Activated naive CD4-positive, alpha-beta T cell treated with anti-CD3 and anti-CD28 coated beads for 36 hours (primary cell): ENCODE measurements at places on chromosomes 12 and 14.

DNA sequence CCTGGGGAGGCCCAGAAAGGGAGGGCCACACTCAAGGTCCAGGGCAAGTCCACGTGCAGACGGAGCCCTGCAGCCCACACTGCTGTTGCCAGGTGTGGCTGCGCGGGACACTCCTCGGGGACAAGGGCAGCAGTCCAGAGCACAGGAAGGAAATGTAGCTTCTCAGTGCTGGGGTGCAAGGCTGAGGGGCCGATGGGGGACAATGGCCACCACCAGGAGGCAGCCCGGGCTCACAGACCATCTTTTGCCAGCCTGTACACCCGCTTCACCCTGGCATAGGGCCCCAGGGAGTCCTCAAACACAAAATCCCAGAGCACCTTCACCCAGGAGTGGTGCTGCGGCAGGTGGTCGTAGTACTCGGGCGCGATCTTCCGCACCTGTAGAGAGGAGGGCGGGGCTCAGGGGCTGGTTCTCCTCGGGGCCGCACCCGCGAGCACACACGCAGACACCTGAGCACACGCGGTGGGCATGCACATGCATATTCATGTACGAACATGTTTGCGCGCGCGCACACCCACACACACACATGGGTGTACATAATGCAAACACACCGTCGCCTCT, 12.8 kb downstream of the DEGS2 start:
- no peak for DNase-seq
- H3K4me1 ChIP-seq = peaks cover 16% of the 10 kb centered on the region
- H3K4me3 ChIP-seq = no peak overlapping the region
- H3K27me3 ChIP-seq = no peaks in the 10 kb centered on the region
- H3K27ac ChIP-seq = peak overlapping the region; percentile 59

GRCh38 chr14:61644175-61644574, 51.1 kb upstream of the HIF1A start:
- DNase-seq = no peak
- H3K27me3 ChIP-seq = no peaks in the 10 kb centered on the region
- no peak overlapping the region for H3K4me3 ChIP-seq
- no peaks in the 10 kb centered on the region for H3K36me3 ChIP-seq
- H3K4me1 ChIP-seq = peaks cover 37% of the 10 kb centered on the region

DNA sequence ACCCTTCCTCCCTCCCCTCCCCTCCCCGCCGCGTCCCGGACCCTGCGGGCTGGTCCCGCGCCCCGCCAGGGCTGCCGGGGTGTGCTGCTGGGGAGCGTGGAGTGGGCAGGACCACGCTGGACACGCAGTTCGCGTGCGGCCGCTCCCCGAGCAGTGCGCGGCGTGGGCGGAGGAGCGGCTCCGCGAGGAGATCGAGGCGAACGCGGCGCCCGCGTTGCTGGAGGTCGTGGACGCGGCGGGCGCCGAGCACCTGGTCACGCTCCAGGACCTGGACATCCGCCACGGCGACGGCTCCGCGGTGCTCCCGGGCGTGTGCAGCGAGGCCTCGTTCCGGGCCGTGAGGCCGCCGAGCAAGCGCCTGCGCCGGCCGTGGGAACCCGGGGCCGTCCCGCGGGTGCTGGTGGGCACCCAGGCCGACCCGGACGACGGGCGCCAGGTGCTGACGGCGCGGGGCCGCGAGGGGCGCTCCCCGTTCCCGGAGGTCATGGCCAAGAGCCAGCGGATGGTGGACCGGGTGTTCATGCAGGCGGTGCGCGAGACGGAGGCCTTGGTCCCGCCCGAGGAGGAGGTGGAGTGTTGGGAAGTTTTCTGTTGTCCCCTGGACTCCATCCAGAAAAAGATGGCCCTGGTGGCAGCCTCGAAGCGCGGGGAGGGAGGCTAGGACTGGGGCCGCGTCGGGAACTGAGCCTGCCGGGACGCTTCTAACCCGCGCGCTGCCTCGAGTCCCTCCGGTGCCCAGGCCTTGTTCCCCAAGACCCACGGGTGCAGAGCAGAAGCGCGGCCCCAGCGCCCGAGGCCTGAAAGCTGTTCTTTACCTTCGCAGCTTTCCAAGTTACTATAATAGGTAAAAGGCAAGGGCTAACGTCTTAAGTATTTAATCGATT, 54.7 kb upstream of the EIF5 start:
- H3K27me3 ChIP-seq = peaks cover 65% of the 10 kb centered on the region
- DNase-seq = no peak
- no peaks in the 10 kb centered on the region for H3K36me3 ChIP-seq
- H3K27ac ChIP-seq = no peak overlapping the region
- H3K4me3 ChIP-seq = peak overlapping the region; percentile 53

DNA sequence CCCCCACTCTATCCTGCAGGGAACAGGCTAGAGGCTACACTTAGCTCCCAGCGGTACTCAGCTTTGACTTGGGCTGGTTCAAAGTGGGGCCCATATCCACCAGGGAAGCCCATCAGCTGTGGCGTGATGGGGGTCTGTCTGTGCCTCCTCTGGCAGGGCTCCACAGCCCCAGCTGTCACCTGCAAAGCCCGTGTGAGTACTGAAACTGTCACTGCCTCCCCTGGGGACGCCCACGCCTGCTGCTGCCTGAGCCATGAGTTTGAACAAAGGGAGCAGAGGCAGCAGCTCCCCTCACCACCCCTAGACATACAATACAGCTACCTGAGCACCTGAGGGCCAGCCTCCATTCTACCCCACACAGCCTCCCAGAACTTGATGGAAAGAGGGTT, 5.0 kb downstream of the REM2 start:
- H3K4me1 ChIP-seq = peaks cover 45% of the 10 kb centered on the region
- H3K27ac ChIP-seq = peak overlapping the region; percentile 13
- peaks cover 2% of the 10 kb centered on the region for H3K27me3 ChIP-seq
- no peaks in the 10 kb centered on the region for H3K36me3 ChIP-seq
- peak overlapping the region; percentile 83 for H3K4me3 ChIP-seq

GRCh38 chr12:34244608-34245007, 222.3 kb downstream of the ALG10 start:
- no peaks in the 10 kb centered on the region for H3K27me3 ChIP-seq
- no peaks in the 10 kb centered on the region for H3K36me3 ChIP-seq
- no peak for DNase-seq
- H3K4me1 ChIP-seq = no peaks in the 10 kb centered on the region
- no peak overlapping the region for H3K27ac ChIP-seq
- H3K4me3 ChIP-seq = no peak overlapping the region

- no peaks in the 10 kb centered on the region for H3K27me3 ChIP-seq
- peak overlapping the region; percentile 99 for H3K27ac ChIP-seq
- H3K4me1 ChIP-seq = peaks cover 23% of the 10 kb centered on the region
- peaks cover 23% of the 10 kb centered on the region for H3K36me3 ChIP-seq
Measured at GRCh38 chr12:56118688-56119357, 757 bp downstream of the ZC3H10 start.

GRCh38 chr12:95014554-95014953, 11.1 kb upstream of the NDUFA12 start:
- no peak overlapping the region for H3K27ac ChIP-seq
- H3K27me3 ChIP-seq = no peaks in the 10 kb centered on the region
- H3K4me1 ChIP-seq = peaks cover 4% of the 10 kb centered on the region
- peaks cover 6% of the 10 kb centered on the region for H3K36me3 ChIP-seq

DNA sequence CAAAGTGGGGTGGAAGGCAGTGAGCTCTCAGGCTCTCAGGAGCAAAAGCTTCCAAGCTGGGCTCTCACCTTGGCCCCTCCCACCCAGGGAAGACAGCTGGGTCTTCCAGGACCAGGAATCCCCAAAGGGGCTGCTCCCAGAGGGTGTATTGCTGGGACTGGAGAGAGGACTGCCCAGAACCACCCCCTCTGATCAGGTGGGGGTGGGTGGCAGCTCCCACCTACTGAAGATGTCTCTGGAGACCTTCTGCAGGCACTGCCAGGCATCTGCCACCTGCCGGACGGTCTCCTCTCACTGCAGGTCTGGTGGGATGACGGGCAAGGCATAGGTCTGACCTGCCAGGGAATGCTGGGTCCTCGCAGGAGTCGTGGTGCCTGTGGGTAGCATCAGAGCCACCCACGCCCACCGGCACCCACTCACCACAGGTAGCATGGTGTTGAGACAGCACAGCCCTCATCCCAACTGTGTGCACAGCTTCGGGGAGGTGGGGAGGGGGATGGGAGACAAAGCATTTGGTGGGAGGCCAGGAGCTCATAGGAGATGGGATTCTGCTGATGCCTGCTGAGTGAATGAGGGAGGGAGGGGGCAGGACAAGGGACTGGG, 103.2 kb downstream of the SINHCAF start:
- H3K4me3 ChIP-seq = no peak overlapping the region
- no peak for DNase-seq
- H3K36me3 ChIP-seq = no peaks in the 10 kb centered on the region
- H3K27me3 ChIP-seq = no peaks in the 10 kb centered on the region
- no peaks in the 10 kb centered on the region for H3K4me1 ChIP-seq

DNA sequence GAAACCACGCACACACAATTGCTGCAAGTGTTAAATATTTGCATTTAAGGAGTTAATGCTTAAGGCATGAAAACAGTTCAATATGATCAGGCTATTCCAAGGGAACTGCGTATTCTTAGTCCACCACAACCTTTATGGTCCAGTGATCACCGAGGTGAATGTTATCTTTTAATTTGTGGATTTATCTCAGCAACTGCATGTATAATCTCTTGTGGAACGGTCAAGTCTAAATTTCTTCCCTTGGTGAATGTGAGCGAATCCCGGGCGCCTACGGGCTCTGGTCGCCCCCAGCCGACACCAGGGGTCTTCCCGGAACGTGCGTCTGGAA, 999 bp upstream of the AK7 start:
- peak overlapping the region; percentile 30 for H3K27ac ChIP-seq
- H3K4me3 ChIP-seq = peak overlapping the region; percentile 85
- H3K27me3 ChIP-seq = peaks cover 4% of the 10 kb centered on the region
- DNase-seq = no peak
- peaks cover 3% of the 10 kb centered on the region for H3K4me1 ChIP-seq

DNA sequence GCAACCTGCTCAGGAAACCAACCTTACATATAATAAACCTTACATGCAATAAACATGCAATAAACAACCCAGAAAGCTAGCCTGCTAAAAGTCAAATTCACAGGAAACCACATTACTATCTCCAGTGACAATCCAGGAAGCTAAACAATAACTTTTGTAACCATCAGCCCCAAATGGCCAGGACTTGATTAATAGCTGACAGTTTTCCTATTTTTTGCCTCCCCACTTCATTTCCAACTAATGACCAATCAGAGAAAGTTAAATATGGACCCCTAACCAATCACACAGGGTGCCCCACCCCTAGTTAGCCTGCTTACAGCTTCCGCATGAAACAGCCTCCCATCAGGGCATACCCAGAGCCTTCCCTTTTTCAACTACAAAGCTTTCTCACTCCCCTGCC, 152.2 kb upstream of the LMNTD1 start:
- H3K27me3 ChIP-seq = no peaks in the 10 kb centered on the region
- DNase-seq = no peak
- H3K4me3 ChIP-seq = no peak overlapping the region
- no peaks in the 10 kb centered on the region for H3K4me1 ChIP-seq
- no peak overlapping the region for H3K27ac ChIP-seq

DNA sequence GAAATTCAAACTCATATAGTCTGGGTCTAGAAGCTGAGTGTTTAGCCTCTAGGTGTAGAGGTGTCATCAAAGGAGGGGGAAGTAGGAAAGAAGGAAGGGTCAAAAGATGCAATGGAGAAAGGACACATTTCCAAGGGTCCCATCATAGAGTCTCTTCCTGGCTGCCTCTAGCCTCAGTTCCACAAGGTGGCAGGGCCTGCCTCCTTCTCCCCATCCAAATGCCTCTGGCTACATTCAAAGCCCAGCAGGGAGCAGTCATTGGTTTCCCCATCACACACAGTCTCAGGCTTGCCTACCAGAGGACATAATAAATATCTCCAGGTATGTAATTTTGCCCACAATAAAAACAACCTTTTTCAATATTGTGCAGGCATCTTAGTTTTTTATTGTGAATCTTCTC, 2.1 kb upstream of the CCT2 start:
- H3K27me3 ChIP-seq = no peaks in the 10 kb centered on the region
- no peak overlapping the region for H3K4me3 ChIP-seq
- DNase-seq = no peak
- no peak overlapping the region for H3K27ac ChIP-seq
- peaks cover 12% of the 10 kb centered on the region for H3K4me1 ChIP-seq
- peaks cover 13% of the 10 kb centered on the region for H3K36me3 ChIP-seq

GRCh38 chr14:53391156-53391555, 238.0 kb upstream of the DDHD1 start:
- DNase-seq = no peak
- peaks cover 3% of the 10 kb centered on the region for H3K27me3 ChIP-seq
- no peaks in the 10 kb centered on the region for H3K4me1 ChIP-seq
- no peak overlapping the region for H3K27ac ChIP-seq
